ENCODE measurements at places on chromosomes 7 and 10.
A peak's percentile ranks its signal among the peaks of the same experiment; 100 is the strongest.

DNA sequence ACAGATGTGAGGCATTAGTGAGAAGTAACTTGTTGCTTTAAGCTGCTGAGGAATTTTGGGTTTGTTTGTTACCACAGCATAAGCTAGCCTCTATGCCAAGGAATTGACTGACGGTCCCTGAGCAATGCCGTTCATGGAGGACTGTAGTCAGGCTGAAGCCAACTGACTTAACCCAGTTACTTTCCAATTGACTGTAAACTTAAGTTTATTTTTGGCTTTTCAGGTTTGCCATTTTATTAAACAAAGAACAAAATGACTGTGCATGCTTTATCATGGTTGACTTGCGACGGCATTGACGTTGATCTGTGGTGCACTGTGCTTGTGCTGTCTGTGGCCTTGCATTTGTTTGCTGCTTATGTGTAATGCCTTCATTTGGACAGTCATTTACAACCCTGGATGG, 53.5 kb downstream of the DNAJB9 start:
- no peak for DNase-seq

- no peak for DNase-seq
Measured at GRCh38 chr10:75403144-75403938, 1.8 kb upstream of the ZNF503 start.

GRCh38 chr10:124992462-124993344, 50.8 kb downstream of the ZRANB1 start:
- no peak for DNase-seq

DNA sequence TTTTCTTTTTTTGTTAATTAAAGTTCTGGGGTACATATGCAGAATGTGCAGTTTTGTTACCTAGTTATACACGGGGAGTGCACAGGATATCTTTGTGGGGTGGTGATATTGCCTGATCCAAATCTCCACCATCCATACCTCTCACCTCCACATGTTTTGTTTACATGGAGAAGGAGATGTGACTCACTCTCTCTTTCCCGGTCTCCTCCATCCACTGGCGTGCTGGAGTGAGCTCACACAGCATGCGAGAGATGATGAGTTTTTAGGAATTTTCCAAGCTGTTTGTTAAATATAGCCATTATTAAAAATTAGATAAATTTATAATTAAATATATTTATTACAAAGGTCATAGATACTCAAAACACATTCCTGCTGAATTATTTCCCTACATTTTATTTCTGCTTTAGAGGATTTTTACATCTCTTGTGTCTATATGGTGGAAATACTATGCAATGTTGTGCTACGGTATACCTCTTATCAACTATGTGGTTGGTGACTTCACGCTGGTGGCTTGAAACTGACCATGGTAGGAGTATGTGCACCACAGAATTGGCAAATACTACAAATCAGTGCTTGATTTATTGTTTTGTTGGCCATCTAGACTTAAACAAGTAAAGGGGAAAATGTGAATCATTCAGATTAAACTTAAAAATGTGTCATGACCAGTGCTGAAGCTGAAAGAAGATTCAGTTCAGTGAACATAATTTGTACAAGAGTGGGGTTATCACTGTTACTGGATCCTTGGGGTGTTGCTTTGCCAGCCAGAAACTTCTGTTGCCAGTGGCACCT, 107.9 kb upstream of the FAM180A start:
- DNase-seq: no peak

- DNase-seq: no peak
Measured at GRCh38 chr7:139830292-139830691, 1.2 kb downstream of the TBXAS1 start.

- no peak for DNase-seq
Measured at GRCh38 chr10:59234816-59235429, 58.5 kb downstream of the PHYHIPL start.

- no peak for DNase-seq
Measured at GRCh38 chr7:156652886-156653568, 12.5 kb downstream of the RNF32 start.

DNA sequence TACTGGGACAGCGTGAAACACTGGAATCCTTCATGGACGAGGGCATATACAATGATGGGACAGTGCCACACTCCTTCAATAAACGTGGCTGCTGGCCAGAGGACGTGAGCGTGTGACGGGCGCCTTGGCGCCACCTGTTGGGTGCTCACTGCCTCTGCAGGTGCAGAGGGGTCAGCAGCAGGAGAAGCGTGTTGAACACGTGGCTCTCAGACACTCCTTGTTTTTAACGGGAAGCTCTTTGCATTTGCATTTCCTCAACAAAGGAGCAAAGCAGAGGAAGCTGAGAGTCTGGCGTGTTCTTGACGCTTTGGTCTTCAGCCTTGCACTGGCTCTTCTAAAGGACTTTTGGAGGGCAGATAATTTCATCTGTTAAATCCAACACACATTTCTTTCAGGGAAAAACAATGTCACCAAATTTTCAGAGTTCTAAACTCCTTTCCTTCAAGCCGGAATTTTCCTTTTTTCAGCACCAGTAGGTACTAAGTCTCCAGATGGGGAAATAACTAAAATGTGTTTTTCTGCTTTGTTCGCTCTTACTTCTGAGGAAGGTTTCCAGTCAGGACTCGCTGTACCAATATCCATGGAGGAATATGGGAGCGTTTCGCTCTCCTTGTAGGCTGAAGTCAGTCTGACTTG, 2.9 kb upstream of the GET4 start:
- DNase-seq: peak; percentile 87
